ENCODE measurements at places on chromosomes 11 and 22.
A peak's percentile ranks its signal among the peaks of the same experiment; 100 is the strongest.

DNA sequence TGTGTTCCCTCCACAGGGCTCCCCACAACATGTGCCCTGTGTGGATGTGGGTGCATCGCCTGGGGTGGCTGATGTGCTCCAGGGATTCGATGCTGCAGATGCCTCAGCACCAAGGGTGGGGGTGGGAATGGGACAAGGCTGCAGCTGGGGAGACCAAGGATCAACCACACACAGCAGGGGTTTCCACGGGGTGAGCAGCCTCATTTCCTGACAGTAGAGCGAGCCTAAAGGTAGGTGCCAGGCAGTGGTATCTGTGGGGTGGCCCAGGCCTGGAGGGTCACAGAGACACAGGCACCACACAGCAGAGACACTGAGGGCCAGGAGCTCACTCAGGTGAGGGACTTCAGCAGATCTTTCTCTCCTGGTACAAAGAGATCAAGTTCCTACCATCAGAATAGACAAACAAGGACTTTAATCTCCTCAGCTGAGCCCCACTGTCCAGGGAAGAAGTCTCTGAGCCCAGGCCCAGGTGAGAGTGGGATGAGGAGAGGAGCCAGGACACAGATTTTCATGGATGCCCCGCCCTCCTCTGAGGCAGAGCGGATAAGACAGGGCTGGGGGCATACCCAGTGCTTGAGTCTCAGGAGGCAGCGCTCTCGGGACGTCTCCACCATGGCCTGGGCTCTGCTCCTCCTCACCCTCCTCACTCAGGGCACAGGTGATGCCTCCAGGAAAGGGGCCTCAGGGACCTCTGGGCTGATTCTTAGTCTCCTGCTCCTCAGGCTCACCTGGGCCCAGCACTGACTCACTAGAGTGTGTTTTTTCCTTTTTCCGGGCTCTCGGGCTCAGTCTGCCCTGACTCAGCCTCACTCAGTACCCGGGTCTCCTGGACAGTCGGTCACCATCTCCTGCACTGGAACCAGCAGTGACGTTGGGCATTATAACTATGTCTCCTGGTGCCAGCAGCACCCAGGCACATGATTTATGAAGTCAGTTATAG, 19.7 kb downstream of the GGTLC2 start:
- no peak for DNase-seq

- peak; percentile 81 for DNase-seq
Measured at GRCh38 chr11:15569305-15570025, 454.7 kb downstream of the INSC start.

- no peak for DNase-seq
Measured at GRCh38 chr11:67045314-67045713, 11.3 kb upstream of the RHOD start.

DNA sequence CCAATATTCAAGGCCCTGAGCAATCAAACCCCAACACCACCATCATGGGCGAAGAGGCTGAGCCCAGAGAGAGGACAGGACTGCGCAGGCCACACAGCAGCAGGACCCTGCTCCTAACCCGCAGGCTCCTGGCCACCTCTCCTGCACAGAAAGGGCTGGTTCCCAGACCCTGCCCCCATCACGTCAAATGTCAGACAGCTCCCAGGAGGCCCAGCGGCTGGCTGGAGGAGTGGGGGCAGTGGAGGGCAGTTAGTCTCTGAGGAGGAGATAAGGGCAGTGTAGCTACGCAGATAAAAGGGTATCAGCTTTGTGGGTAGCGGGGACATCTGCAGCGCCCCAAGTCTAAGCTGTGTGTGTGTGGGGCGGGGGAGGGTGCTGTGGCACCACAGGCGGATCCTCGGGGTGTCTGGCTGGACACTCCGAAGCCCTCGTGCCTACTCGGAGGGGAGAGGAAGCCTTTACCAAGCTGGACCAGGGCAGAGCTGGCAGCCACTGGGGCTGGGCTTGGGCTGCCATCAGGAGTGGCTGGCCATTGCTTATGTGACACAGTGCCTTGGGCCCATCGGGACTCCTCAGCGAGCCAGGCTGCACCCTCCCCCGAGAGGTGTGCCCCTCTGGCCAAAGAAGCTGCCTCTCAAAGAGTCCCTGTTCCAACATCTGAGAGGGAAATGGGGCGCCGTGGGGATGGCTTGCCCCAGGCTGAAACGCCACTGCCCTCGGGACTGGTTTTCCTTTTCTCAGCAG, 21.5 kb downstream of the FADS3 start:
- DNase-seq, result no peak

DNA sequence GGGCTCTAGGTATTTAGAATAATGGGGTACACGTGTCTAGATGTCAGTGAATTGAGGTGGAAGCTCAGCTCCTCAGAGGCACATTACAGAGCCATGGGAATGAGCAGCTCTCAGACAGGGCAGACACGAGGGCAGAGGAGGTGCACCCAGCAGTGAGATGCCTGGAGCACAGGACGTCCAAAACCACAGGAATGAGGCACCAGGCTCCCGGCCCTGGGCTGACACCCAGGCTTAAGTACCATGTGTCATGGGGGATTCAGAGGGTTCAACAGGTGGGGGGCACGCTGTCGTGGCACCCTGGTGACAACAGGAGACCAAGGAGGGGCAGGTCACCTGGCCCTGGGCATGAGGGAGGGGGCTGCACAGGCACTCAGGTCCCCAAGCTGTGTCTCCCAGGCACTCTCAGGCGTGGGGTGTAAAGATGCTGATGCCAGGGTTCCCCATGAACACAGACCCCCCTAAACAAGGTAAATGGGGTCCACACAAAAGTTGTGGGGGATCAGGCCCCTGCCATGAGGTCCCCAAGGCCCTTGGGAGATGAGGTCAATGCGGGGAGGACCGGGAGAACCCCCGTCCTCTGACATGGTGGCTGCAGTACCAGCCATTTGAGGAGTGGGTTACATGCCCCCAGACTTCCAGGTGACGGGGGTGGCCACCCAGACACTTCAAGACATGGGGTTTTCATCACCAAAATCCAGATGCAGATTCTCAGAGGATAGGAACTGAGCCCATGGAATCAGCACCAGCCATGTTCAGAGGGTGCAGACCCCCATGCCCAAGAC, 5.6 kb upstream of the SYT8 start:
- DNase-seq, result no peak

DNA sequence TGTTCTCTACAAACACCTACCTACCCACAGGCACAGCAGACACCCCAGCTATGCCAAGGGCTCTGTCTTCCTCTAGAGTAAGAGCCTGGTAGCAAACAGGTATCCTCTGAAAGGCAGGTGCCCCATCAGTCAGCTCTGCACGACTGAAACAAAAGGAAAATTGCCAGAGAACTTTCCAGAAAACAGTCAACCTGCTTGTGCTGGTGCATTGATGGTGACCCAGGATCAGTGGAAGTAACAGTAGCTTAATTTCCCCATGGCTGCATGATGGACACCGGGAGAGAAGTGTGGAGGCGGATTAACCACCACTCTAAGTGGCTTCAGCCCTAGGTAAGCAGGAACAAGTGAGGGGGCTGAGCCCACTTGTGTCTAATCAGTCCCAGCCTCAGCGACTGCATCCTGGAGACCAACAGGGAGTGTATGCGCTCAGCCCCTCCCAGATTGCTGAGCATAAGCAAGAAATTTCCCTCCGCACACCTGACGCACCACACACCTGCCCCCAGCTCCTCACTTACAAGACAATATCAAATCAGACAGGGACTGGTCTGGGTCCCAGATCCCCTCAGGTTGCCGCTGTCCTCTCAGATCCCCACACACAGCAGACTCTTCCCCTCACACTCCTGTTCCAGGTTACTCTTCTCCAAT, 70.7 kb upstream of the IGLL5 start:
- DNase-seq, result no peak

- no peak for DNase-seq
Measured at GRCh38 chr11:43556612-43557375, 123.7 kb upstream of the HSD17B12 start.

GRCh38 chr11:126637795-126638175, 282.3 kb downstream of the ST3GAL4 start:
- no peak for DNase-seq

GRCh38 chr11:33701302-33702230, 940 bp upstream of the C11orf91 start:
- DNase-seq, result peak; percentile 73

GRCh38 chr11:76232026-76232665, 25.8 kb upstream of the WNT11 start:
- DNase-seq, result no peak

GRCh38 chr11:60717956-60718355, 6.6 kb upstream of the MS4A18 start:
- DNase-seq, result no peak

GRCh38 chr11:59479906-59480305, 6.8 kb downstream of the OR4D10 start:
- DNase-seq, result no peak
